ENCODE measurements at places on chromosomes 13 and 19.

DNA sequence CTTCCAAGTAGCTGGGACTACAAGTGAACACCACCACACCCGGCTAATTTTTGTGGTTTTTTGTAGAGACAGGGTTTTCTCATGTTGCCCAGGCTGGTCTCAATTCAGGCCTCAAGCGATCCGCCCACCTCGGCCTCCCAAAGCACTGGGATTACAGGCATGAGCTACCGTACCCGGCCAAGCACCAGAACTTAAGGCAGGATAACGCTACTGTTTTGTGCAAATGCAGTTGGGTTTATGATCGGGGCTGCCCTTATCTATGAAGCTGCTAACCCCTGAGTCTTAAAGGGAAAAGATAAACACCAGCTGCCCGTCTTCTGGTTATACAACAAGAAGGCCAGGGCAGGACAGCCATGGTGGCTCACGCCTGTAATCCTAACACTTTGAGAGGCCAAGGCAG is 12.6 kb upstream of the TM6SF2 start:
- DNase-seq, result no peak

DNA sequence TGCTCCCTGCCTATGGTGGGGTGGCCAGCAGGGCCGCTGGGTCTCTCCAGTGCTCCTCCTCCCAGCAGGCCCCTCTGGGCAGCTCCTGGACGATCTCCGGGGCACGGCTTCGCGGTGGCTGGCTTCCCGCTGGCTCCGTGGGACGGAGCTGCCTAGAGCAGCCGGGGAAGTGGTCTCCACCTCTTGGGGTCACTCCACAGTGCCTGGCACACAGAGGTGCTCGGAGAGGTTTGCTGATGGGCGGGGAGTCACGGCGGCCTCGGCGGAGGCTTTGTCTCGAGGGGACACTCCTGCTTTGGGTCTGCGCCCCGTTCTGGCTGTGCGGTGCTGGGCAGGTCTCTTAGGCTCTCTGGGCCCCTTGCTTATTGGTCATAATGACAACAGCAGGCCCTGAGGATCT is 9.9 kb upstream of the CACTIN start:
- DNase-seq, result no peak

DNA sequence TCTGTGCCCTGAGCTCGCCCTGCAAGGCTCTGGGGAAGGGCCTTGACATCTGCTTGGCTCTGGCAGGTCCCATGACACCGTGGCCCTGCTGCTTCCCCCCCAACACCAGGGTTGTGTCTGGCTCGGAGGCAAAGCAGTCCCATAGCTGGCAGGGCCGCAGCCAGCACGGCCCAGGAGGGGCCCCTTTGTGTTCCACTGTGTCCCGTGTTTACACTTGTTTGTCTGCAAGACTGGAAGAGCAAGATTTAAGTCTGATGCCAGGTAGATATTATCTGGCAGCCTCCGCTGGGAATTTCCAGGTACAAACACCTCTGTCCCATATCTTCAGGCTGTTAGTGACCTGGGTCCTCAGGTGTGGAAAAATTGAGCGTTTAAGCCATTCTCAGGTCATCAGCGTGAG is 44.3 kb downstream of the MCF2L start:
- no peak for DNase-seq

DNA sequence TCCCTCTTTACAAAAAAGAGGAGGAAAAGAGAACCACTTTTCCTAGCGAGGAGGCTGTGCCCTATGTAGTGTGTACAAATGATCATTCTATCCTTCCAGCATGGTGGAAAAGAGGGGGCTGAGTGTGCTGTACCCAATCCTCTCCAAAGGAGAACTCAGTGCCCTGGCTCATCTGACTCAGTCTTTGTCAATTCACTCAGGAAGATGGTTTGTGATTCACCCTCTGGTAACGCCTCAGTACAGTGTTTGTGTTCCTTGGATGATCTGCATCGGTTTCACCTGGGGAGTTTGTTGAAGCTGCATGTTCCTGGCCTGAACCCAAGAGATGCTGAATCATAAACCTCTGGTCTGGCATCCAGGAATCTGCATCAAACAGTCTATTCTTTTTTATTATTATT is 18.3 kb upstream of the ENOX1 start:
- DNase-seq, result peak; percentile 72

DNA sequence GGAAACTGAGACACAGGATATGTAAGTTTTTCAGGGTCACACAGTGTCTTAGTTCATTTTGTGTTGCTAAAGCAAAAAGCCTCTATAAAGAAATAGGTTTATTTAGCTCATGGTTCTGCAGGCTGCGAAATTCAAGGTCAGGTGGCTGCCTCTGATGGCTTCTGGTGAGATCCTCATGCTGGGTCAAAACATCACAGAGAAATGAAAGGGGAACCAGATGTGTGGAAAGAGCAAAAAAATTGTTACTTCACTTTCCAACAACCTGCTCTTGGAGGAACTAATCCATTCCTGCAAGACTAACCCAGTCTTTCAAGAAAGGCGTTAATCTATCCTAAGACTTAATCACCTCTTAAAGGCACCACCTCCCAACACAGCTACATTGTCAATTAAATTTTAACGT is 64.2 kb upstream of the UBL3 start:
- no peak for DNase-seq

- DNase-seq, result no peak
These were observed 419.4 kb downstream of the UQCRFS1 start for GRCh38 chr19:28793391-28794168.

DNA sequence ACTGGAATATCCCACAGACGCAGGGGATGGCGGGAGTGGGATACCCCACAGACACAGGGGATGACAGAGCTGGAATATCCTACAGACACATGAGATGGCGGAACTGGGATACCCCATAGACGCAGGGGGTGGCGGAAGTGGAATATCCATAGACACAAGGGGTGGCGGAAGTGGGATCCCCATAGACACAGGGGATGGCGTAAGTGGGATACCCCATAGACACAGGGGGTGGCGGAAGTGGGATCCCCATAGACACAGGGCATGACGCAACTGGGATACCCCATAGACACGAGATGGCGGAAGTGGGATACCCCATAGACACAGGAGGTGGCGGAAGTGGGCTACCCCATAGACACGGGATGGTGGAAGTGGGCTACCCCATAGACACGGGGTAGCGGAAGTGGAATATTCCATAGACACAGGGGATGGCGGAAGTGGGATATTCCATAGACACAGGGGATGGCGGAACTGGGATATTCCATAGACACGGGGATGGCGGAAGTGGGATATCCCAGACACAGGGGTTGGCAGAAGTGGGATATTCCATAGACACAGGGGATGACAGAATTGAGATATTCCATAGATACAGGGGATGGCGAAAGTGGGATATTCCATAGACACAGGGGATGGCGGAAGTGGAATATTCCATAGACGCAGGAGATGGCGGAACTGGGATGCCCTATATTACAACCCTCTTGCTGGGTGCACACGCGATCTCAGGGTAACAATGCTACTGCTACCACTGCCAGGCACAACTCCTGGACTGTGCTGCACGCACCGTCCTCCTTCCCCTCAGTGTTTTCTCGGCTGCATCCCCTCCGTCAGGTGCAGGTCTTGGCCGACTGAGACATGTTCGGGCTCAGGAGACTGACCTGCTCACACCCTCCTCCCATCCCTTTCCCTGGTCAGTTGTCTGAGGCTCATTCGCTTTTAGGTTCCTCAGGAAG is 28.1 kb downstream of the ZNF787 start:
- no peak for DNase-seq

GRCh38 chr13:72561791-72562190 is 165.6 kb downstream of the MZT1 start:
- DNase-seq, result no peak

DNA sequence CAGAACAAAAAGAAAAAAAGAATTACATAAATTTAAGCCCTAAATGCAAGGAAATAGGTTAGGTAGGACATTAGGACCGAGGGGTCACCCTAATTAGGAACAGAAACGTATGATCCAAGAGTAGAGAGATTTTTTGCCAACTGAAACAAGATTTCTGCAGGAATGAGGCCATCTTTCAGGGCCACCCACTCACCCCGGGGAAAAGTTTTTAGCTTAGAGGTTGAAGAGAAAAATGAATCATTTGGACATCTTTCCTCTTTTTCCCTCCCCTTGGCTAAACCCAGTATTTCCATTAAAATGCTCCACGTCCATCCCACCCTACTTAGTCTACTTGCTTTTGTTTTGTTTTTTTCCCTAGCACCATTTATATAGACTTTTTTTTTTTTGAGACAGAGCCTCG is 10.6 kb upstream of the PNMA8A start:
- no peak for DNase-seq

GRCh38 chr13:111121506-111121905 is 6.4 kb downstream of the ARHGEF7 start:
- no peak for DNase-seq

- no peak for DNase-seq
These were observed 23.7 kb upstream of the ZNF254 start for GRCh38 chr19:24063295-24063694.

GRCh38 chr19:882871-883497 is 10.0 kb downstream of the MED16 start:
- DNase-seq, result no peak

- peak; percentile 67 for DNase-seq
These were observed 502.3 kb downstream of the KCTD12 start for GRCh38 chr13:76383676-76384461.

DNA sequence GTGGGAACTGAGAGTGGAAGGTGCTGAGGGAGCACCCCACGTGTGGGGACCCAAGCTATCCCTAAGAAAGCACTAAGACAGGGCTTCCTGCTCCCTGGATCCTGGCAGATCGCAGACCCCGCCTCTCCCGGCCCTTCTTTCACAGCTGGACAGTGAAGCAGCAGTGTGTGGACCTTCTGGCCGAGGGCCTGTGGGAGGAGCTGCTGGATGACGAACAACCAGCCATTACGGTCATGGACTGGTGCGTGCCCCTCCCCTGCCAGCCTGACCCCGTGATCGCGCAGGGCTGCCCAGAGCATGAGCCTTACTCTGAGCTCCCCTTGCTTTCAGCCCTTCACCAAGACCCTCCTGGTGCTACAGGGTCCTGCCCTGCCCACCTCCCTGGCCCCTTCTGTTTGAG is 2.3 kb downstream of the NCCRP1 start:
- DNase-seq, result peak; percentile 85
